ENCODE measurements at places on chromosomes 3 and 15.

GRCh38 chr3:177465257-177465642 is 268.0 kb upstream of the TBL1XR1 start:
- no peak for DNase-seq

- no peak for DNase-seq
Measured at GRCh38 chr3:177057768-177058167, 139.5 kb downstream of the TBL1XR1 start.

DNA sequence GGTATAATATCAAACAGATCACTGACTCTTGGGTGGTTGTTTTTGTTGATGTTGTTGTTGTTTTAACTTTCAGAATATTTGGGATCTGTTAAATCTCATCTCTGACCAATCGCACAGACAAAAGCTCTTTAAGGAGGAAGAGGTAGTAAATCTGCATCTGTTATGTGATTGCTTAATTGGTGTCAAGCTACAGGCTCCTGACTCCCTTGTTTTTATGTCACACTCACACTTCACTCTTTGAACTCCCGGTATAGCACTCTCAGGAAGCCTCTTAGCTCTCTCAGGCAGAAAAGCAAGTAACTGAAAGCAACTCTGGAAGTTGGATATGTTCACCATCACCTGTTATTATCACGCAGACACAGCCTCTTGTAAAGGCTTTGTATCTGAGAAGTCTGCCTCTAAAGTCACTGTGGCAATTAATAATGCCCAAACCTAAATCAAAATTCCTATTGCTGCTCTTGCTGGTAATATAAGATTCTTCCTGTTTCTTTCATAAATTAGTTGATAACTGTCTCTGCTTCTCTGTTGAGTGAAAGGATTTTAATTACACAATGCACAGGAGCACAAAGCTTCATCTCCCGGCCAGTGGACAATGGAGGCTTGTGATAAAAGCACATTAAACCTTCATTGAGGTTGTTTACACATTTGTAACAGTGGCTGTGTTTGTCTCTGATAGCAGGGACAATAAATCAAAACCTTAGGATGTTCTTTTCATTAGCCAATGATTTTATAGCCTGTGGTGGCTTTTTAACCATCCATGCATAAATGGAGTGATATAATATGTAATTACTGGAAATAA is 576.7 kb downstream of the MFSD1 start:
- no peak for DNase-seq

- DNase-seq = no peak
Measured at GRCh38 chr3:152388631-152389030, 119.9 kb downstream of the MBNL1 start.

- no peak for DNase-seq
Measured at GRCh38 chr3:194450341-194450740, 36.5 kb downstream of the ATP13A3 start.

- DNase-seq = no peak
Measured at GRCh38 chr3:72594615-72595215, 253.5 kb downstream of the SHQ1 start.

DNA sequence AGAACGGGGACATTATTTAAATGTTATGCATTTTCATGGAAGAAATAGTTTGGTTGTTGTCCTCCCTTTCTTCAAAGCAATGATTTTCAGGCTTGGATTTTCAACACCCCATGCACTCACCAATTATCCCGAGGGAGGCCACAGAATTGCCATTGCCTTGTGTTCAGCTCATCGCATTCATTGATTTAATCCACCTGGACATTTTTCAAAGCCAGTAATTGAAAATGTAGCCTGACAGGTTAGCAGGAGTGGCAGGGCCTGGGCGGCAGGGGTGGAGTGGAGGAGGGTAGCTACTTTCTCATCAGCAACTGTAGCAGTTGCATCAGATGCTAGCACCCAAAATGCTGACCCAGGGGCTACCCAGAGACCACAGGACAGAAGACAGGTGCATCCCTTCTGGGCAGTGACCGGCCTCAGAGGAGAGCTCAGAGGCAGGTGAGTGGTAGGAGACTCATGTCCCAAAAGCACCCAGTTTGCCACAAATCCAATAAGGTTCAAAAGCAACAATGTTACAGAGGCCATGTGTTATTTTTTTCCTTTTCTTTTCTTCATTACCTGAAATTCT is 242.4 kb downstream of the CD47 start:
- no peak for DNase-seq

DNA sequence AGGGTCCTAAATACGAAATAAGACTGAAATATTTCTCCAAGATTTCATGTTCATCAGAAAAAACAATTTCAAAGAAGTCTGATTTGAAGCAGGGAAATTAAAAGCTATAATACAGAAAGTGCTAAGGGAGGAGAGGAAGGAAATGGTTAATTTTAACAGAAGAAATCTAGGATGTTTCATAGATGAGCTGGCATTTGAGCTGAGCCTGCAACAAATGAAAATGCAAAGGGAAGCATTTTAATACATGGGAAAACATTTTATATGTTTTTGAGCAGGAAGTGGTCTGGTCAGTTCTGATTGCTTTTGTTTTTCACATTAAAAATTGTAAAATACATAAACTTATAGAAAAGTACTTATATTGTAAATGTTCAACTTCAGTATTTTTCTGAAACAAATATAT is 17.2 kb upstream of the RAP2B start:
- no peak for DNase-seq

GRCh38 chr15:70200511-70201424 is 103.1 kb upstream of the TLE3 start:
- DNase-seq = no peak

- DNase-seq = peak; percentile 36
Measured at GRCh38 chr15:85296615-85297402, 83.6 kb upstream of the AKAP13 start.

DNA sequence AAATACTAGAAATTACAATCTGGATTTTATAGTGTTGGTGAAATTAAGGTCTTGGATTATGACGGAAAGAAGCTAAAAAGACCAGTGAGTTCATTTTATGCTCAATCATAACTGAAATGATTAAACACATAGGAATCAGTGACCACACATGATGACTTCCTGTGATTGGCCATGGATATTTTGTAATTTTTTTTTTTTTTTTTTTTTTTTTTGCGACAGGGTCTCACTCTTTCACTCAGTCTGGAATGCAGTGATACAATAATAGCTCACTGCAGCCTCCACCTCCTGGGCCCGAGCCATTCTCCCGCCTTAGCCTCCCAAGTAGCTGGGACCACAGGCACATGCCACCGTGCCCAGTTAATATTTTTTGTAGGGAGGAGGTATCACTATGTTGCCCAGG is 47.4 kb downstream of the PAQR5 start:
- no peak for DNase-seq

GRCh38 chr3:72232777-72233176 is 447.8 kb upstream of the PROK2 start:
- DNase-seq = no peak

GRCh38 chr3:195715583-195716266 is 5.1 kb upstream of the MUC20 start:
- DNase-seq = no peak

GRCh38 chr15:77144026-77144425 is 73.1 kb upstream of the TSPAN3 start:
- no peak for DNase-seq

DNA sequence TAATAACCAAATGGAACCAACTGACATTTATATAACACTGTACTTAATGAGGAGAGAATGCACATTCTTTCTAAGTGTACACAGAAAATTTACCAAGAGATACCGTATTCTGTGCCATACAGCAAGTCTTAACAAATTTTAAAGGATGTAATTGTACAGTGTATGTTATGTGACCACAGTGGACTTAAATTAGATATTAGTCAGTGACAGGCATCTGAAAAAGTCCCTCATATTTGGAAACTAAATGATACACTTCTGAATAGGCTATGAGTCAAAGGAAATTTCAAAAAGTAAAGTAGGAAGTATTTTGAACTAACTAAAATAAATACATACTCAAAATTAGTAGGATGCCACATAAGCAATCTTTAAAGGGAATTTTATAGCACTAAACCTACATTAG is 59.6 kb upstream of the P3H2 start:
- DNase-seq = no peak

GRCh38 chr3:53142986-53143385 is 12.8 kb upstream of the RFT1 start:
- no peak for DNase-seq

DNA sequence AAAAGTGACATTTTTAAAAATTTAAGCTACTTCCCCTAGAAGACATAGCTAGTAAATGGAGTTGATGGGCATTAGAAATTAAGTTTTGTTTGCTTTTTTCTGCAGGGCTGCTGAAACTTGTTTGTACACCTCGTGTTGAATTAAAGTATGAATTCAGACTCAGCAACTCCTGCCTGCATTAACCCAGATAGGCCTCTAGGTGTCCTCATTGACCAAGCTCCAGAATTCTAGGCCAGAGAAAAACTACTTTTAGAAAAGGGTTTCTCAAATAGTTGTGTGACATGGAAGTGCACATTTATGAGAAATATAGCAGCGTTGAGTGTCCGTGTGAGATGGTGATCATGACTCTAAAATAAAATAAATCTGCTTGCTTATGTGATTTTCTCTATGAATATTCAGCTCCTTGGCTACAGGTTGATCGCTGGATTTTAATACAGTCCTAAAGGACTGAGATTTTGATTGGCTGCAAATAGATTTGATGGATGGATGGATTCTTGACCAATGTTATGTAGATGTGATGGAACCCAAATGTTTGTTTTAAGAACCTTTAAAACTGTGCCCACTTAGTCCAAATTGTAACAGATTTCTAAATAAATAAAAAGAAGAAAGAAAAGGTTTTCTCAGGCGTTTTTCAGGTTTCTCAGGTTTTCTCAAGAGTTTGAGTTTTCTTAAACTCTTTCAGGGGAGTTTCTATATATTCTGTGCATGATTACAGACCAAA is 39.4 kb upstream of the LMOD3 start:
- DNase-seq = peak; percentile 13

- no peak for DNase-seq
Measured at GRCh38 chr3:149085828-149086231, 503 bp downstream of the HLTF start.

Data from stimulated activated CD4-positive, alpha-beta T cell treated with anti-CD3 and anti-CD28 coated beads, Interleukin-1b, Interleukin-23, amount 100 ng/mL, for 1 hour (primary cell).